ENCODE measurements at places on chromosomes 2 and 18.

GRCh38 chr18:22613788-22614187, 196.1 kb upstream of the CTAGE1 start:
- DNase-seq, result no peak

GRCh38 chr18:48320639-48320945, 88.6 kb downstream of the ZBTB7C start:
- no peak for DNase-seq

DNA sequence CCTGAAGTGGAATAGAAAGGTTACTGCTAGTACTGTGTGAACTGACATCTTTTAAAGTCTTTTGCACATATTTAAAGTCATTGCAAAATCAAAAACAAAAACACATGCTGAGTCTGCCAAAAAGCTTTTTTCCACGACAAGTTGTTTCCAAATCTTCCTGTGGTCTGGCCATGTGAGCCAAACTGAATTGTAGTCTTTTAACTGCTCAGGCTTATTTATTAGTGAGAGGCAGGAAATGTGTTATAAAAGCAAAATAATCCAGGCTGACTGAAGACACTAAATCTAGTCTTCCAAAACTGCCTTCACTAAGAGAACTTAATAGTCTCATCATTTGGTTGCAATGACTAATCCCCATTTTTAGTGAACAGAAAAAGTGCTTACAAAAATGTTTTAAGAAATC, 2.3 kb downstream of the KRCC1 start:
- no peak for DNase-seq

DNA sequence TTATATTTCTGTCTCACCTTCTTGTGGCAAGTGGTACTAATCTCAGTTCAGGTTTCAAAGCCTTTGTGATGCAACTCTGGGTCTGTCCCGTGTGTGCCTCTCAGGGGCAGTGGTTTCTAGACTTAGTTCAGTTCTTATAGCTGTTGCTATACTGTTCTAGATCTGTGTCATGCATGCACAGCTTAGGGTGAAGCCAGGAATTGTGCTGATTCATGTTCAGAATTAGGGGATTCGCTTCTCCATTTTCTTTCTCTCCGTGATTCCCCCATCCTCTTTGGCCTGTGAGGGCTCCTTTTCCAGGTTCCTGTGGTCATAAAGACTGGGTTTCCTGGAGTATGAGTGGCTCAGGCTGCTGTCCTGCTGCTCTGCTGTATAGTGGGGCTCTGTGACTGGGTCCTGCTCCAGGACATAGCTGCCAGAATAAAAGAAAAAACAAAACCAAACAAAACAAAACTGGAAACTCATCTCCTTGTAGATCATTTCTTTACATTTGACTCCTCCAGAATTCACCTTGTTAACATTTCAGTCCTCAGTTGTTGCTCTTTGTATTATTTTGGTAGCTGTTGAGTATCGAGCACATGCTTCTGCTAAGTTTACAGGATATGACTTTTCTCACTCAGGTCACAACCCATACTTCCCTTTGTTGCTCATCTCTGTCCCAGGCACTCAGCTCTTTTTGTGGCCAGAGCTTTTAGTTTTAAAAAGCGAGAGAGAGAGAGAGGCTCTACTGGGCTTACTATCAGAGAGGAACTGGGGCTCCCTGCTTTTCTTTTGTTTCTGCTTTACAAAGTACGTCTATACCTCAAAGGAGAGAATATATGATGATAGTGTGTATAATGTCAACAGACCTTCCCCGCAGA, 34.2 kb downstream of the CERS6 start:
- peak; percentile 22 for DNase-seq

DNA sequence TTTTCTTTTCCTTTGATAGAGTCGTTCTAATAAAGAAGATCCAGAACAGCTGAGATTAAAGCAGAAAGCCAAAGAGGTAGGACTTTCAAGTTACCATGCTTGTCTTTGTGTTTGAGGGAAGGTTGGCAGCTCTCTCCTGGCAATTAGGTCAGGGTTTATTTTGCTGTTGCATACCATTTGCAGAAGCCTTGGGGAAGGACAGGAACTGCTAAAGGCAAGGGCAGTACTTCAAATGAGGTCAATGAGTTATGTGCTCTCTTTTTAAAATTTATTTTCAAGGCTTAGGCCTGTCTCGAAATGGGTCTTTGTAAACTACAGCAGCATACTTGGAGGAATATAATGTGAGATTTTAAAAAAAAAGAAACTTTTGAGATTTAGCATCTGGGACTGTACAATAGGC, 108.9 kb downstream of the TAF4B start:
- no peak for DNase-seq

DNA sequence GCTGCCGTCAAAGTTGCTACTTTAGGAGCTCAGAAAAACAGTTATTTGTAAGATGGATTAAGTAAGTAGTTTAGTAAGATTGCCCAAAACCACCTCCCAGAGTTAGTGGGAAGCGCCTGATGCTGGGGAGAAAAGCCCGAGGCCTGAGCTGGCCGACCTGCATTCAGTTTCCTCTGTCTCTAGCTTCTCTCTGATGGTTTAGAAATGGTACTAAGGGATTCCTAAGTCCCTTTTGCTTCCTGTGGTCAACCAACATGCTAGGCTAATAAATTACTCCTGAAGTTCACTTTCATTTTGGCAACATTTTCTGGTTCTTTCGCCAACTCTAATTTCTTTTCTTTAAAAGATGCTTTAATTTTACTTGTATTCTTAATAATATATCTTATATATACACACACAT, 60.1 kb downstream of the ASAP2 start:
- DNase-seq, result no peak

- DNase-seq, result no peak
Observed at GRCh38 chr2:238725298-238725697, 122.6 kb upstream of the TWIST2 start.

GRCh38 chr2:144227427-144228105, 292.4 kb downstream of the ZEB2 start:
- no peak for DNase-seq

- no peak for DNase-seq
Observed at GRCh38 chr18:75035928-75036327, 173.0 kb downstream of the PTGR3 start.

- DNase-seq, result no peak
Observed at GRCh38 chr2:208620487-208620978, 213.9 kb downstream of the PTH2R start.

GRCh38 chr2:22885245-22885644, 499.7 kb upstream of the KLHL29 start:
- DNase-seq, result no peak

DNA sequence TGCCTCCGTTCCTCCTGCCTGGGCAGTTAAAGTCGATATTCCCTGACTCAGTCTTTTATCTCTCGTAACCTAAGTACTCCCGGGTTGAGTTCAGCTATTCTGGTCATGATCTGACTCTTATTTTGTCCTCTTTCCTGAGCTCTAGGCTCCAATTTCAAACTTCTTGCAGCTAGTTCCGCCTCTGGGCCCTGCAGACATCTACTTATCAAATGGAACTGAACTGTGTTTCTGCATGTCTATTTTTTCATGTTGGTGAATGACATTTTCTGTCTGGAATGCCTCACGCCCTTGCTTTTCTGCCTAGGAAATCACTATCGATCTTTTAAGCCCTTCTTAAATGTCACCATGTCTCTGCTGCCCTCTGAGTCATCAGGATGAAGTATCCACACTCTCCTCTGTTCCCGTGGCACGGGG, 101.5 kb downstream of the VAPA start:
- no peak for DNase-seq

DNA sequence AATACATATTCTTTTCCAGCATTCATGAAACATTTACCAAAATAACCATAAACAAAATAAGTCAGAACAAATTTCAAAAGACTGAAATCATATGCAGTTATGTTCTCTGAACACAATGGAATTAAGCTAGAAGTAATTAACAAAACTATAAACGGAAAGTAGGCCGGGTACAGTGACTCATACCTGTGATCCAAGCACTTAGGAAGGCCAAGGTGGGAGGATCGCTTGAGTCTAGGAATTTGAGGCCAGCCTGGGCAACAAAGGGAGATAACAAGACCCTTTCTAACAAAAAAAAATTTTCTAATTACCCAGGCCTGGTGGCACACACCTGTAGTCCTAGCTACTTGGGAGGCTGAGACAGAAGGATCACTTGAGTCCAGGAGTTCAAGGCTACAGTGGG, 14.9 kb downstream of the ATAD2B start:
- no peak for DNase-seq

DNA sequence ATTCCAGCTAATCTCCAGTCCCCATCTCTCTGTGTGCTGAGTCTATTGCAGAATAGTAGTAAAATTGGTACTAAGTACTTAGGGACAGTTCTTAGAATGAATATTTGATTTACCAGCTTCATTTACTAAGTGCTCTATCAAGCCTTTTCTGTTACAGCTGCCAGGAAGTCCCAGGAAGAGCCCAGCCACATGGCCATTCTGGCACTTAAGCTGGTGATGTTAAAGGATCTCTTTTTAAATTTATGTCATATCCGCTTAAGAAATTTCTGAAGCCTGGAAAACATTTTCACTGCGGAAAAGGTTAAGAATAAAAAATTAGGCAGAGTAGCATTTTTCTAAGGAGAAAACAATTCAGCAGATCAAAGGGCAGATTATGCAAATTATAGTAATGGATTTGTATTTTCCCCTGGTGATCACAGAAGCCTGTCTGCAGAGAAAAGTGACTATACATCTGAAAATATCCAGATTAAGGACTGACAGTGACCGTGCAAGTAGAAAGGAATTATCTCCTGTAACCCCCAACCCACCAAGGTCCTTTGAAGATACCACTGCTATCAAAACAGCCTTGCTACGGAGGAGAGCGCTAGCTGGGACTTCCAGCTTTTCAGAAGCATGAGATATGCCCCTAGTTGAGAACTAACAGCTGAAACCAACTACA, 260.8 kb downstream of the SH3BP4 start:
- no peak for DNase-seq

DNA sequence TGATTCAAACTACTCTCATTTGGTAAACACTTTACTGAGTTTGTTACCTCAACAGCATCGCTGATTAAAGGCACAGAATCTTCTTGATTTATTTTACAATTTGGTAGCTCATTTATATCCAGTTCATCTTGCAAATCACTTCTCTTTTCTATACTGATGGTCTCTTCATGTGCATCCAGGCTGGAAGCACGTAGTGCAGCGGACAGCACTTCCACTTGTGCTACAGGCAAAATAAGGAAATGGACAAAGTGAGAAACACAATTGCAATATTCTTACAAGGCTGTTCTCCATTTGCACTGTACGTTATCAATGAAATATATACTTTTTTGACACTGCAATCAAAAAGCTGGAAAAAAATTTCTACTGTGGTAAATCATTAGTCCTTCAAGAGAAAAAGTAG, 51.0 kb downstream of the PPP4R1 start:
- no peak for DNase-seq

DNA sequence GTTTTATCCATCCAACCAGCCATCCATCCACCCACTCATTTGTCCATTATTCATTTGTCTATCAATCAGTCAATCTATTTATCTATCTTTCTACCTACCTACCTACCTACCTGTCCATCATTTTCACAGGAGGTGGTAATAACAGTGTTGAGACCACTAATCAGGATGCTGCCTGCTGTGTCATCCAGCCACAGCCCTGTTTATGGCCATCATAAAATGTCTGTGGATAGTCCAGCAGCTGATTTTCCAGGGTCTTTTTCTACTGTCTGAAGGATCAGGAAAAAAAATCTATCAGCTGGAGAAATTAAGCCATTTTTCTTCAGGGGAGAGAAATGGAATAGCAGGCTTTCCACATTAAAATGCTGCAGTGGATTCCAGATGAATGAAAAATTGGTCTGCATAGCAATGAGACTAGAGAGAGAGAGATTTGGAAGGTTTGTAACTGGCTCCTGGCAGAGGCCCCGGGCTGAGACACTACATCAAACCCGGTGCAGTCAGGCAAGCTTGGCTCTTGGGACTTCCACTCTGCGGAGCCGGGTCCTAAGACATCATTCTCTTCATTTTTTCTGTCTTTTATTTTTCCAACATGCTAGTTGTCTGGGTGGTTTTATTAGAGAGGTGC, 33.0 kb upstream of the BOD1L2 start:
- no peak for DNase-seq

- DNase-seq, result no peak
Observed at GRCh38 chr2:64319896-64320295, 134.1 kb upstream of the LGALSL start.

- DNase-seq, result no peak
Observed at GRCh38 chr2:122652670-122653069, 897.2 kb downstream of the TSN start.

DNA sequence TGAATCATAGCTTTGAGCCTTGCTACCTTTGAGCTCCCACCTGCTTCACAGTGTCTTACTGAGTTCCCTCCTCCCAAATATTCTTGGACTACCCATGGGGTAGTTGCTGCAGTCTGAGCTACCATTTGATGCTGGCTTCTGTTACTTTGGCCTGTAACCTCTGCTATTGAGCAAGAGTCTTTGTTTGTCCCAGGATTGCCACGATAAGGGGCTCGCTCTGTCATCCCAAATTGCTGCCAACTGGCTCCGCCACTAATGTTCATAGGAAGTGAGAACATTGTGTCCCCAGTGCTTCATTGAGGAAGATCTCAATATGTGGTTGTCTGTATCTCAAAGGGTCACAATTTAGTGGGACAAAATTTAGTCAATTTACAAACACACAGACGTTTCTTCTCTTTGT, 103.8 kb downstream of the TRIM43 start:
- DNase-seq, result no peak

DNA sequence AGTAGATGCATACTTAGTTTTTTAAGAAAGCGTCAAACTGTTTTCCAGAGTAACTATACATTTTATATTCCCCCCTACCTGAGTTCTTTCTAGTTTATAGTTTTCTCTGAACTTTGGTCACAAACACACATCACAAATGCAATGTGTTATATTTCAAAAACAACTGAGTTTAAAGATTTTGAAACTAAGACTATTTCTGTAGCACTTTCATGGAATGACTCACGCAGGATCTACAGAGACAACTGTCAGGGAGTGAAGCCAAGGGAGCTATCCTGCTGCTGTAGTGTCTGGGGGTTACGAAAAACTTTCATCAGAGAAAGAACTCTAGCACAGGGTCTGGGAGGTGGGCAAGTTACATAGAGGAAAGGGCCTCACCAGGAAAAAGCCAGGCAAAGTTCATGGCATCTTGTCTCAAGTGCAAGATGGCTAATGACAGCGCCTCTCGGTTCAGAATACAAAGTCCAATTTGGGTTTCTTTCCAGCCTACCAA, 66.8 kb downstream of the UXS1 start:
- no peak for DNase-seq

DNA sequence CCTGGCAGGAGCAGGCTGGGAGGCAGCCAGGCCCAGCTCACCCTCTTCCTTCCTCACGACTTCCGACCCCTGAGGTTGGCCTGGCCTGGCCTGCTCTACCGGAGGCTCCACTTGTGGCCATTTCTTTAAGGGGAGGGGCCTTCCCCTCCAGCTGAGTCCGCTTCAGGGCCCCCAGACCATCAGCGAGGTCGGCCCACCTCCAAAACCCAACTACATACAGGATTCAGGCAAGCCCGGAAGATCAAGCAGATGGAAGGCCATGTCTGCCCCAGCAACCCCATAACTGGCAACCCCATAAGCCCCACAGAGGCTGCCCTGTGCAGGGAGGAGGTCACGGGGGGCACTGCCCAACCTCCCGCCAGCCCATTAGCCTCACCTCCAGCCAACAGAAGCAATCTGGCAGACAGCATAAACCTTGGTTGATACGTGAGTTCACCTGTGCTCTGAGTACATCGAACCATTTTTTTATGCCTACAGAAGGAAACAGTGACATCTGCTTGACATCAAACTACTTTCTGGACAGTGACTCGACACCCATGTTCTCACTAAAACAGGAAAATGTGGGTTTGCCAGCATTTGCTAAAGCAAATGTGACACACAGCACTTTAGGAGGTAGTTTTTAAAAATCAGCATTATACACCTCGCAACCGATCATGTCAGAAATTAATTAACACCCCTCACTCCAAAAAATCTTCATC, 98.9 kb downstream of the EIPR1 start:
- no peak for DNase-seq

GRCh38 chr18:72675394-72675793, 131.3 kb upstream of the CBLN2 start:
- DNase-seq, result no peak
